ENCODE measurements at places on chromosomes 16 and 17.
A peak's percentile ranks its signal among the peaks of the same experiment; 100 is the strongest.

DNA sequence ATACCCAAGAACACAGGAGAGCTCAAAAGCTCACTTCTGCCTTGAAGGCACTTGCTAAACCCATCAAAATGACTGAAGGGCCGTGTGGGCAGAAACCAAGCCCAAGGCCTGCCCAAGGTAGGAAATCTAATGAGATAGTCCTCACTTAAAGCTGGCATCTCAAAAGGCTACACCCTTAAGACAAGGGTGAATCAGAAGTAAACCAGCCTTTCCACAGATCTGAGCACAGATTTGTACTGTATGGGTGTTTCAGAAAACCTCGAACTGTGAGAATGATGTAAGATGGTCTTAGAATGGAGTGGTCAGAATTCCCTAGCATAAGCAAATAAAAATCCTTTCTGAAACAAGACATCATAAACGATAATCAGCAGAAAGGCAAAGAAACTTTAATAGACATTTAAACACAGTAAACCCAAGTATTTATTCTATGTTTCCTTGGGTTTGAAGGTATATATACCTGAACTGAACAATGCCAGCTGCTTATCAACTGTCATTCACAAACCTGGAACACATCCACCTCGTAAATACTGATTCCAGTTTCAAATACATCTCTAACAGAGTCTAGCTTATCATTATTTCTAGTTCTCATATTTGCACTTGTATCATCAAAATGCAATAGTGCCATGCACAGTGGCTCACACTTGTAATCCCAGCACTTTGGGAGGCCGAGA, 37.8 kb downstream of the GLG1 start:
- no peak for DNase-seq

DNA sequence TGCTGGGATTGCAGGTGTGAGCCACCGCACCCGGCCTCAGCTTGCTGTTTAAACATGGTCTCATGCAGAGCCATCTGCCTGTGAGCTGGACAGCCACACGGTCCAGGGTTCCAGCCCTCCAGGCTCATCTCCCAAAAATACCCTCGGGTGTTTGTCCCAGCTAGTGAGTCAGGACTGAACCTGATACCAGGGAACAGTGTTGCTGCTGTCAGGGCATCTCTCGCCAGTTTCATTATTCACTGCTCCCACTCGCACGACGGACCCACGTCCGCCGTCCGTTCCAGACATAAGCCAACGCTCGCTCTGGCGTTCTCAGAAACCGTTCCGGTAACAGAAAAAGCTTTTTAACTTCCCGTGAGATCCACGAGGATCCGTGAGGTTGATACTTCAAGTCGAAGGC, 77.6 kb downstream of the NXN start:
- DNase-seq, result no peak

- peak; percentile 35 for DNase-seq
These were observed 155.6 kb upstream of the PLCG2 start for GRCh38 chr16:81623365-81624102.

DNA sequence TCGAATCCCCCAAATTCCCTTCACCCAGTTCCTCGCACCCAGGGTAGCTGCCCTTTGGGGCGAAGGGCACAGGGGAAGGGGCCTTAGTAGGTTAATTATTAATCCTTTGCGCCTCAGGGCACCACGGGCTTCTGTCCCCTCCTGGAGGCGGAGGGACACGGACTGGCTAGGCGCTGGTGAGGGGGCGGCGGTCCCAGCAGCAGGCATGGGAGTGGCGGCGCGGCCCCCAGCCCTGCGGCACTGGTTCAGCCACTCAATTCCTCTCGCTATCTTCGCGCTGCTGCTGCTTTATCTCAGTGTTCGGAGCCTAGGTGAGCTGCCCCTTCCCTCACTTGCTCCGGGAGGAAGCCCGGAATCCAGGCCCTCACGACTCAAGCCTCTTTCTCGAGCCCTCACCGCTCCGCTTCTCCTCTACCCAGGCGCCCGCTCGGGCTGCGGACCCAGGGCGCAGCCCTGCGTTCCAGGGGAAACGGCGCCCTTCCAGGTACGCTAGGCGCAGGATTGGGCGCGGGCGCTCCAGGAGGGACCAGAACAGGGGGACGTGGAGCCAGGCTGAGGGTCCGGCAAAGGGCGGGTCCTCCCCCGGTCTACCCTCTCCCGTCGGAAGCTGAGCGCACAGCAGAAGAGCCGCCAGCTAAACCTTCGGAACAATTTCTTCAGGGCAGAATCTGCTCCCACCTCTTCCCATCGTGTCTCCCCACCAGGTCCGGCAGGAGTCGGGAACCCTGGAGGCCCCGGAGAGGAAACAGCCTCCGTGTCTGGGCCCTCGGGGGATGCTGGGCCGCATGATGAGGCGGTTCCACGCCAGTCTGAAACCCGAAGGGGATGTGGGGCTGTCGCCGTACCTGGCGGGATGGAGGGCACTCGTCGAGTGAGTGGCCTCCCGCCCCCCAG, at the start of gene GLTPD2:
Gene GLTPD2, plus strand, starts transcription at position 158 of the 894 bp plus-strand sequence. Its CDS starts 48 bp downstream, at position 206.
- no peak for DNase-seq

DNA sequence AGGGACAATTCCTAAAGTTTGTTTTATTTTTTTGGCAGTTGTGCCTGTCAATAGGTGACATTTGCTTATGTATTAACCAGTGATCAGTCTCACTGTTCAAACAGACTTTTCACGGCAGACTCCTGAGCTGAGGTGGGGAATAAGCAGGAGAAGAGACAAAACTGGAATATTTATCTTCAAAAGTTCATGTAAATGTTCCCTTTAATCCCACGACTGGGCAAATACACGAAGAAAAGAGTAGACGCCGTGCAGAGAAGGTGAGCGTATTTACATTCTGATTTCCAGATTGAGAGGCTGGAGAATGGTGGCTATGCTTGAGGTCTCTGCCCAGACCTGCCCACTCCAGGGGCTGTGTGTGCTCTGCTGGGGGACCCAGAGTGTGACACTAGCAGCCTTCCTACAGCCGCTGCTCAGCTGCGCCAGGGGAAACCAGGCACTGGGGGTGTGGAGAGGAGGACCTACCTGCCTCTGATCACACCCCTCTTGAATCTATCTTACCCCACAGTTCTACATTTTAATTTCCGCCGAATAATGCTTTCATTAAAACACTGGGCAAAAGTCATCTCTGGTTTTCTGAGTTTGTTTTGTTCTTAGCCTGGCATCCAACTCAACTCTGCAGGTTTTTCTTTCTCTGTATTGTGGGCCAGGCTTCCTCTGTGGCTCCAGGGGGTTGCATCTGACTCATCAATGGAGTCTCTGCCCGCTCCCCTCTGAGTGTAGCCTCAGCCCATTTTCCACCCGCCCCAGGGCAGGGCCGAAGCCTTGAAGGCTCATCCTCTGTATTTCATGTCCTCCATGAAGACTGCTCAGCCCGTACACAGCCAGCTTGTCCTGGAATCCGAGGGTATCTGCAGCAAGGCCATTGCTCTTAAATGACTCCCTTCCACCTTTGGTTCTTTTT, 237.1 kb downstream of the NTN1 start:
- no peak for DNase-seq

All from activated T-helper 1 cell treated with Interleukin-2 at 50 U/mL for 16 hours (primary cell).